Stimulated activated CD4-positive, alpha-beta T cell treated with anti-CD3 and anti-CD28 coated beads, TNF-alpha, amount 100 ng/mL, for 4 hours (primary cell): ENCODE measurements at places on chromosomes 12 and 14.

DNA sequence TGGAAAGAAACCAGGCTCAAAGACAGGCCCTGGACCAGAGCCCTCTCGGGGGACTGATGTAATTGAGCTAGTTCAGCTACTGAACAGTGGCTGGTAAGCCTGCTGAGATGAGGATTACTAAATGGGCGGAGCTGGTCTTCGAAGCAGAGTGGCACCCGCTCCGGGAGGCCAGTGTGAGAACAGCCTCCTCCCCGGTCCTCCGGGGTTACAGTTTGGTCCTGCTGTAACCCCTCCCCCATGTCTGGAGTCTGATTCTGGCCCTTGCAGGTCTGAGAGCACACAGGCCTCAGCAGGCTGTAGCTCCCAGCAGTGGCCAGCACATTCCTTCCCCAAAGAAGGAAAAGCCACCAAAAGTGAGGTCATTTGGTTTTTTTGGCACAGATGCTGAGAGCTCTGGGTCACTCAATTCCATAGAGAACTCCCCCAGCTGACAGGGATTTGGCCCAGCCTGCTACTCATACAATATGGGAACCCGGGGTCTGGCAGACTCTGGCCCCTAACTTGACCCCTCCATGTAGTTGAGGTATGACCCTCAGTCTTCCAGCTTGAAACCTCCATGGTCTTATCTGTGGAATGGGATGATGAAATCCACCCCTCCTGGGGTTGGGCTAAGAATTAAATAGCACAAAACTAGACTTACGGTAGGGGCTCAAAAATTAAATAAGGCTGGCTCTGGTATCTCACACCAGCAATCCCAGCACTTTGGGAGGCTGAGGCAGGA is 39.0 kb downstream of the ACTN1 start:
- no peak for DNase-seq

- no peak for DNase-seq
Measured at GRCh38 chr12:15481846-15482245, 159.5 kb downstream of the PTPRO start.

DNA sequence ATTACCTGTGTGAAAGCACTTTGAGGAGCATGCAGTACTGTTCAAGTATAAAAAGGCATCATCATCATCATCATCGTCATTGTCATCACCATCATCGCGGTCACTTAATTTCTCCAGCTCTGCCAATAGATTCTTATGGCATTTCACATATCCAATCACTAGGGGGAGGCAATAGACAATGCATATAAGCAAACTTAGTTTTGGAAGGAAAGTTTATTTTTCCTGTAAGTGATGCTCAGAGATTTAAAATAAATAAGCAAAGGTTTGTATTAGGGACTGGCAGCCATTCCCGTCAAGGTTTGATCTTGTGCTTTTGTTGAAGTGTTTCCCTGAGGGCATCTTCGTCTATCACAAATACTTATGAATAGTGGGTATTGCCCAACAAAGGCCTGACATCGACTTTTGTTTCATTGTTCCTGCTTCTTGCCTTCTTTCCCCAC is 127.4 kb downstream of the KTN1 start:
- DNase-seq: no peak

GRCh38 chr12:132595183-132595582 is 15.2 kb downstream of the LRCOL1 start:
- no peak for DNase-seq

- DNase-seq: no peak
Measured at GRCh38 chr12:74579981-74580380, 42.3 kb downstream of the ATXN7L3B start.

- no peak for DNase-seq
Measured at GRCh38 chr14:72736786-72737559, 156.9 kb downstream of the DPF3 start.

DNA sequence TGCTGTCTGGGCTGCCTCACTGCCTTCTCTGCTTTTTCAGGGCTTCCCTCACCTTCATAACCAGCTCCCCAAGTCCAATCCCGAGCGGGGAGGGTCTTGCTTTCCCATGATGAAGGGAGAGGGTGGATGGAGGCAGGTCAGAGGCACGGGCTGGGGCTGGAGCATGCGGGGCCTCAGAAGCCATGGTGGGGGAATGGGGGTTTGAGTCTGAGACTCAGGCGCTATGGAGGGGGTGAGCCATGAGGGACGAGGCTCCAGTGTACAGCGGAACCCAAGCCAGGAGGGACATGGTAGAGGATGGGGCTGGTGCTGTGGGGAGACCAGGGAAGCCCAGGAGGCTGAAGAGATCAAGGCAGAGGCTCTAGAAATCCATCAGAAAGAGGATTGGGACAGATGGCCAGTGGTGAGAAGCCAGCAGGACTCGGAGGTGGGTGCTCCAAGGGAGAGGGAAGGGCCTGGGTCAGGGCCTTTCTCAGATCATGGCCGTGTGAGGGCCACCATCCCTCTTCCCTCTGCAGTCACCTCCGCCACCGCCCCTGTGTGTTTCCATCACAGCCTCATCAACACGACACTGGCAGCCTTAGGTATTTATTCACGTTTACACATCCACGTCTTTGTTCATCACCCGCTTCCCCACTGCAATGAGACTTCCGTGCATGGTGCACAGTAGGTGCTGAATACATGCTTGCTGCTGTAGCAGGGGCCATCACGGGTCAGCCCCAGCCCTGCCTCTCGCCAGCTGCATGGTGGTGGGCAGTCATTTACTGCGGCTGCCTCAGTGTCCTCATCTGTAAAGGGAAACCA is 144.7 kb downstream of the ADGRD1 start:
- no peak for DNase-seq

DNA sequence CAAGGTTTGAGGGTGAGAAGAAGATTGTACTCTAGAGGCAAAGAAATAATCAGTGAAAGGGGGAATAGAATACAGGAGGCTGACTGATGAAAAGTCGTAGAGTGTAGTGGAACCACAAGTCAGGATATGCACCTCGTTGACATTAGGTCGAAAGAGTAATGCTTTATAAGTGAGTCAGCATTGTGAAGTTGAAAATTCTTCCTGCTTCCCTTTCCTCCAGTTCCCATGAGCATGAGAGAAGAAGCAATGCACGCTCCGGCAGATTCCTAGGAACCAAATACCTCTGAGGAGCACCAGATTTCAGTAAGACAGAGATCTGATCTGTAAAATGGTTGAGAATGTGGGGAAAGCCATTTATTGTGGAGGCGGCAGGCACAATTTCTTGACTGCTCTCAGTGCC is 16.5 kb downstream of the CCER1 start:
- no peak for DNase-seq

DNA sequence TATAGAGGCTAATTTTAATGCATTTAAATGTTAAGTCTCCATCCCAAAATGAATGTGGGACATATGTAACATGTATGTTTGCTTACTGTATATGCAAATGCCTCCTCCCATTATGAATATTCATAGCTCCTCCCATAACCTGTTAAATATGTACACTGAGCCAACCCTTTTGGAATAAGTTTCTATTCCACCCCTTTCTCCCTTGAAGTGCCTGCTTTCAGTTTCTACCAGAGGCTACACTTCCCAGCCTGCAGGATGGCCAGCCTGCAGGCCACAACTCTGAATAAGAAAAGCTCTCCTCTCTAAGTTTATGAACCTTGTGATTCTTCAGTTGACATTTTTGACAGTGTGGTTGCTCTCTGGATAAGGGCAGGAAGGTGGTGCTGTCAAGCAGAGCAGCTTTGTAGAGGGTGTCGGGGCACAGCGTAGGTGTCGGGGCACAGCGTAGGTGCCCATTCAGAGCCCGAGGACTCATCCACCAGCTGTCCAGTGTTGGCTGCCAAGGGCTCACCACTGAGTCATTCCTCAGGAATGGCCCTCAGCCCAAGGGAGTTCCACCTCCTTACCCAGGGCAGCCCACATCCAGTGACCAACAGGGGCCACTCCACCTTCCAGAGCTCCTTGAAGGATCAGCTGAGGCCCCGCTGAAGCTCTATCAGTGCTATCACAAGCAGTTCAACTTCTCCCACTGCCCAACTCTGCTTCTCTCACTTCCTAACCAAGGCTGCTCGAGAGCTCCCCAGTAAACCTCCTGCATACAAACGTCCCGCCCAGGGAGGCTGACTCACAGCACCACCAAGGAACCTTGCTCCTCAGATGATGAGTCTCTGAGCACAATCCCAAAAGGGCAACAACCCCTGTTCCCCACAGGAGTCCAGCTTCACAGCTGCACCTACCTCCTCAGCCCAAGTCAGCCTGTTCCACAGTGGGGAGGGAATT is 31.4 kb downstream of the VWF start:
- DNase-seq: no peak

GRCh38 chr12:65878540-65878939 is 54.3 kb downstream of the HMGA2 start:
- DNase-seq: no peak

GRCh38 chr12:94178054-94178453 is 29.7 kb downstream of the PLXNC1 start:
- DNase-seq: no peak

DNA sequence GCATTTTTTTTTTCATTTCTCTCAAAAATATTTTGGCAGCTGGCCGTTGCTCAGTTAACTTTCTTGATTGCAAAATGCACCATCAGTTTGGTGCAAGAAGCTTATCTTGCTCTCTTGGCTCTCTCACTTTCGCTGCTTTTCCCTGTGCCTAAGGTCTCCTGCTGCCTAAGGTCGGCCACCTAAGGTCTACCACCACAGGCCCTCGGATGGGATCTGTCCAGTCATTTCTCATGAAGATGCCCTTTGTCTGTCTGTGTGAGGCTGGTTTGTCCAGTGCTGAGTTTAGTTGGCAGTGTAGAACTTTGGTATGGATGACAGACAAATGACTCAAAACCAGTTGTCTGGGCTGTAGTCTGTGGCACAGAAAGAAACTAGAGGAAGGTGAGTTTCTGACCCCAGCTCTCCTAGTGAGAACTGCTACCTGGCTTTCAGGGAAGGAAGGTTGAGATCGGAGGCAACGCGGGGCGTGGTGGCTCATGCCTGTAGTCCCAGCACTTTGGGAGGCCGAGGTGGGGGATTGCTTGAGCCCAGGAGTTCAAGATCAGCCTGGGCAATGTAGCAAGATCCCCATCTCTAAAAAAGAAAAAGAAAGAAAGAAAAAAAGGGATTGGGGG is 2.6 kb downstream of the MLXIP start:
- DNase-seq: no peak

- DNase-seq: no peak
Measured at GRCh38 chr12:10331642-10332239, 24.1 kb downstream of the KLRD1 start.

- DNase-seq: no peak
Measured at GRCh38 chr12:105069936-105070702, 14.1 kb downstream of the ALDH1L2 start.

- DNase-seq: no peak
Measured at GRCh38 chr14:56333359-56334292, 215.4 kb downstream of the PELI2 start.

- DNase-seq: no peak
Measured at GRCh38 chr14:59026081-59026480, 162.4 kb upstream of the DAAM1 start.

GRCh38 chr12:89875225-89875624 is 166.6 kb upstream of the ATP2B1 start:
- no peak for DNase-seq

GRCh38 chr12:89848732-89849131 is 140.1 kb upstream of the ATP2B1 start:
- DNase-seq: no peak

DNA sequence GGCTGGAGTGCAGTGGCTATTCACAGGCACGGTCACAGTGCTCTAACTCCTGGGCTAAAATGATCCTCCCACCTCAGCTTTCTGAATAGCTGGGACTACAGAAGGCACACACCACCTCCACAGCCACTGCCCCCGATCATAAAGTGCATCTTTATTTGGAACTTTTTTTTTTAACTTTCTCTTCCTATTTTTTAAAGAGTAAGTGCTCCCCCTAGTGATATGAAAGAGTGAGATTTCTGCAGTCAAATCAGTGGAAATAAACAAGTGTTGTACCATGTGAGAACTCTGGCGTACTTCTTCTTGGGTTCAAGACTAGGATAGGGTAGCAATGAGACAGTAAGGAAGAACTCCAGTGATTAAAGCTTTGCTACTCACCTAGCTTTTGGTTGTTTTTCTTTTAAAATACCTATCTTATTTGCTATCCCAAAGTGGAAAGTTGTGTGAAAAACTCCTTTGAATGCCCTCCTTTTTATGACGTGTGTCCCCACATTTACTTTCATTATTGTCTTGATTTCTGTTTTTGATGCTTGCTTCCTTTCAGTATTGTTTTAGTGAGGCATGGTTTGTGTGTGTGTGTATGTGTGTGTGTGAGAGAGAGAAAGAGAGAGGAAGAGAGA is 6.6 kb downstream of the PPP4R4 start:
- no peak for DNase-seq

DNA sequence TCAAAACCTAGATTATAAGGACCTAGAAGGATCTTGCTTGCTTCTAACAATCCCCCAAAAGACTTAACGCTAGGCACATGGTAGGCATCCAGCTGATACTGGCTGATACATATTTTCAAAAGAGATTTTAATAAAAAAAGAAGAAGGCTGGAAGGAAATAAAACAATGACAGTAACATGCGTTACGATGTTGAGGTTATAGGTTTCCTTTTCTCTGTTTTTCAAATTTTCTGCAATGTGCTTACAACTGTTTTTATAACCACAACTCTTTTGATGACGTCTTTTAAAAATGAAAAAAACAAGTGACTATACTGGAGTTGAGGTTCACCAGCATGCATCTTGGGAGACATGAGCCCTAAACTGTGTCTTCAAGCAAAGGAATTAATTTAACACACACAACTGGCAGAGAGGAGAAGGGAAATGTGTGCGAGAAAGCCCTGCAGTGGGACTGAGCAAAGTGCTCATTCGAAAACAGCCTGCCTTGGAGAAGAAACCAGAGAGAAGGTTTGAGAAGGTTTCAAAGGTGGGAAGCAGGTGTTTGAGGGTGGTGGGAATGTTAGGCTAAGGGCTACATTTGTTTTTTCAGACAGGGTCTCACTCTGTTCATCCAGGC is 80.4 kb downstream of the DUSP16 start:
- no peak for DNase-seq

DNA sequence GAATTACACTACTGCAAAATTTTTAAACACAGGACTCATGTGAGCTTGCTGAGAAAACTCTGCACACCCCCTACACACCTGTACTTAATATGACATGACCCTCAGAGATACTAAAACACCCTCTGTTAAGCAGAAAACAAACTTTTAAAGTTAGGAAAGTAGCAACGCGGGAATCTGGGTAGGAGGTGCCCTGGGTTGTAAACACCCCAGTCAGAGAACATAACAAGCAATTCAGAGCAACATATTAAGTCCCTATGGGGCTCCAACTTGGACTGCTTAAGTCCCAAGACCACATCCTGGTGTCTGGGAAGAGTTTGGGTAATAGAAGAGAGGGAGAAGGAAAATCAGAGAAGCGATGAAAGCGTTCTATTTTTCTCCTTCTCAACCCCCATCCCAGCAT is 1.2 kb downstream of the ATF7 start:
- DNase-seq: no peak

GRCh38 chr12:117878605-117879004 is 90.2 kb downstream of the KSR2 start:
- DNase-seq: no peak

GRCh38 chr12:73221398-73221797 is 949.2 kb downstream of the TRHDE start:
- no peak for DNase-seq
